ENCODE measurements at places on chromosomes 16 and 17.

GRCh38 chr17:34161690-34162089 is 93.4 kb upstream of the CCL2 start:
- DNase-seq: no peak

DNA sequence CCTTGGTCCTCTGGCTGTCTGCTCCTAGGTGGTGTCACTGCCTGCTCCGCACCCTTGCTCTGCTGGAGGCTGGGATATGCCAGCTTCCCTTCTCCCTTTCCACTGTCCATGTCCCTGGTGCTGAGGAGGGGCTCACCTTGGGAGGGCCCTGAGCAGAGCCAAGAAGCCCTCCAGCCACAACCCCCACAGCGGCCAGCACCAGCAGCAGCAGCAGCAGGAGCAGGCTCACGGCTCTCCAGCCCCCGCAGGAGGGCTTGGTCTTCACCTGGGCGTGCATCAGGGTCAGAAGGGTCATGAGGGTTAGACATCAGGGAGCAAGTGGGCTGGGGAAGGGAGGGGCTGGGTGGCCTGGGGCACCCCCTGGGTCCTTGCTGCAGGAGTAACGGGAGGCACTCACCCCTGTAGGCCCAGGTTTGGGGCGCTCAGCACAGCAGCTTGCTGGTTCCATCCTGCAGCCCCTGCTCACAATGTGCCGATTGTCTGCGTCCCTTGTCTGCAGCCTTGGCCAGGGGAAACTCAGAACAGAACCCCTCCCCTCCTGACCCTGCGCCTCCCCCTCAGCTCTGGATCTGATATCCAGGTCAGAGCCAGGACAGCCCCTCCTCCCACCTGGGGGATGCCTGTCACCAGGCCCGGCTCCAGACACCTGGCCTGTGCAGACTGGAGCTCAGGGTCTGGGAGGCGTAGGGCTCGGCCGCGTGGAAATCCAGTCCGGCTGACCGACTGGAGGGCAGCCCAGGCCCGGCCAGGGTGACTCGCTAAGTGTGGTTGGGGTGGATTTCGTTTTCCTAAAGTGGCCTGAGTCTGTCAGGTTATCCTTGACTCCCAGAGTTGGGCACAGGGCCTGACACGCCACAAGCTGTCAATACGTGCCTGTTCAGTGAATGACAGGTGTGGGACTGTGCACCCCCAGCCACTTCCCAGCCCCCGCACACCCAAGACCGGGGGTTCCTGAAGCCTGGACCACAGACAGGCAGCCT is at the start of gene BRICD5:
BRICD5 (minus strand) TSS at position 478 of the 980 bp plus-strand sequence; CDS start at position 448, 30 bp downstream.
- DNase-seq: no peak

- no peak for DNase-seq
These were observed 83.5 kb upstream of the RPL38 start for GRCh38 chr17:74119965-74120364.

DNA sequence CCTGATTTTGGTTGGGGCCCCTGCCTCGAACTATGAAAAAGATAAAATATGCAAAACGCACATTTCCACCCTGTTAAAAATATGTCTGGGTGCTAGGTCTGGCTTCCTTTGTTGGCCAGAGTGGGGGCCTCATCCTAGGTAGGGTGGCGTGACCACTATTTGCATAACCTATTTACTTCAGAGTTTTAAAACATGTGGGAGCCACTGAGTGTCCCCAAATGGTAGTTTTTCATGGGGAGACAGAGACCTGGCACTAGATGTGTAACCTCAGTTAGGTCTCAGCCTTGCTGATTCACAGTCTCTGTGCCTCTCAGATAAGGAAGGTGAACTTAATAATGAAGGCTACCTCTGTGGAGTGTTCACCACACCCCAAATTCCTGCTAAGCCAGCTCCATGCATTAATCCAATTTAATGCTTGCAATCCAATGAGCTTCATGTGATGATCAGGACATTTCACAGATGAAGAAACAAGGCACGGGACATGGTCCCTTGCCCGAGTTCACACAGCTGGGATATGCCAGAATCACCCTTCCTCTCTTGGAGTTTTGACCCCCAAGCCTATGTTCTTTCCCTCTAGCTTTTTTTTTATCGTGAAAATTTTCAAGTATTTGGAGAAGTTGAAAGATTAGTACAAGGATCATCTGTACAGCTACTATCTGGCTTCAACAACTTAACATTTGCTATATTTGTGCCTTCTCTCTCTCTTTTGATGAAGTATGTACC is 103.4 kb downstream of the IRF8 start:
- DNase-seq: no peak

- no peak for DNase-seq
These were observed 7.4 kb upstream of the SCIMP start for GRCh38 chr17:5241861-5242671.

GRCh38 chr16:57265850-57266530 is 18.5 kb downstream of the PLLP start:
- DNase-seq: no peak

DNA sequence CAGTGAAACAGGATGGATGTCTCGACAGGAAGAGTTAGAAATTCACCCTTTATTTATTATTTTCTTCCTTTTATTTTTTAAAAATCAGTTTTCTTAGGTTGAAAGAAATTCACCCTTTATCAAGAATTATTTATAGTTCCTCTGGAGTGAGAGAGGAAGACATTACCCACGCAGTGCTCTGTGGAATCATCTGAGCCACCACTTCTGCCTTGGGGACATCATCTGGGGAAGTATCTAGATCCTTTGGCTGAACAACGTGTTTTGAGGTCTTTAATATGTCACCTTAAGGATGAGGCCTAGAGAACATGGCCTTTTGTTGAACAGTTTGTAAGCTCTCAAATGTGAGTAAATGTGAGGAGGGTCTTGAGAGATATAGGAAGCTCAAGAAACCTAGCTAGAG is 183.3 kb downstream of the UTP18 start:
- no peak for DNase-seq

- DNase-seq: no peak
These were observed 53.7 kb upstream of the METRNL start for GRCh38 chr17:83025636-83026280.

DNA sequence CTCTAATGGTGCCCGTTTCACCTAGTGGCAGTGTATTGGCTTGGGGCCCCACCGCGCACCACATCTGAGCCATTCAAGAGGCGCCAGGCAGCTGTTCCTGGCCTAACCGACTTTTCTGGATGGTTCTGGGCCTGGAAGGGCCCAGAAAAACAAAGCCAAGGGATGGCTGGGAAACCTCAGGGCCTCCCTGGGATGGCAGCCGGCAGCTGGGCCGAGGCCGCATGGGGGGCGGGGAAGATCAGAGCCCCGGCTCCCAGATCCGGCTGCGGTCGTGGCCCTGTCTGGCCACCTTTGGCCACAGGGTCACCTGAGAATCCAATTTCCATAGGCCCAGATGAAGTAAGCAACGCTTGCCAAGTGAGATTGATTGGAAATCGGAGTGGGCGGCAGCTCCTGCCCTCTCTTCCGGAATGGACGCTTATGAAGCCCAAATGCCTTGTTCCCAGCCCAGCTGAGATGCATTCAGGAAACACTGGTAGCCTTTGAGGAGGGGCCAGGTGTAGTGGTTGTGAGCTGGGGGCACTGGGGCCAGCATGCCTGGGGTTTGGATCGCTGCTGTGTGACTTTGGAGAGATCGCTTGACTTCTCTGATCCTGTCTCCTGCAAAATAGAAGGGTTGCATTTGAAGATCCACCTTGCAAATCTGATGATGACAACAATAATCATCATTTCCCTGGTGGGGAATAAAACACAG is 163.8 kb upstream of the GSE1 start:
- DNase-seq: peak; percentile 79

DNA sequence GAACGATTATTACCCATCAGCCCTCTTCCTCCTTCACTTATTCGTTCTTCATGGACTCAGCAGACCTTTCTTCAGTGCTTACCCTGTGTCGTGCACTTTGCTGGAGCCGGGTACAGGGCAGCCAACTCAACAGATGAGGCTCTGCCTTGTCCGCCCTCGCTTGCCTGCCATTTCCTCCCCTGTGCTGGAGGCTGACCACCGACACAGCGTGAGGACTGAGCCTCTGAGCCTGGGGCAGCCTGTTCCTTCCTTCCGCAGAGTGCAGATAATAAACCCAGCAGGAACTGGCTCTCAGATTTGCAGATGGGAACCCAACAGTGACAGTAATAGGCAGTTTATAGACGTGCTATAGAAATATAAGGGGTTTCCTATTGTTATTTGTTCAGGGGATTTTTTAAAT is 7.0 kb upstream of the SLC39A11 start:
- DNase-seq: no peak

- DNase-seq: peak; percentile 24
These were observed 2.9 kb downstream of the ZBTB4 start for GRCh38 chr17:7476494-7476893.

GRCh38 chr16:85570735-85571562 is 42.2 kb upstream of the GSE1 start:
- DNase-seq: no peak

- DNase-seq: peak; percentile 98
These were observed at the start of gene FHOD1 for GRCh38 chr16:67247192-67248072. Gene FHOD1, minus strand, starts transcription at chr16:67247481. Its CDS starts 71 bp downstream, at chr16:67247410.

- DNase-seq: no peak
These were observed 19.6 kb downstream of the KATNB1 start for GRCh38 chr16:57755061-57755684.

DNA sequence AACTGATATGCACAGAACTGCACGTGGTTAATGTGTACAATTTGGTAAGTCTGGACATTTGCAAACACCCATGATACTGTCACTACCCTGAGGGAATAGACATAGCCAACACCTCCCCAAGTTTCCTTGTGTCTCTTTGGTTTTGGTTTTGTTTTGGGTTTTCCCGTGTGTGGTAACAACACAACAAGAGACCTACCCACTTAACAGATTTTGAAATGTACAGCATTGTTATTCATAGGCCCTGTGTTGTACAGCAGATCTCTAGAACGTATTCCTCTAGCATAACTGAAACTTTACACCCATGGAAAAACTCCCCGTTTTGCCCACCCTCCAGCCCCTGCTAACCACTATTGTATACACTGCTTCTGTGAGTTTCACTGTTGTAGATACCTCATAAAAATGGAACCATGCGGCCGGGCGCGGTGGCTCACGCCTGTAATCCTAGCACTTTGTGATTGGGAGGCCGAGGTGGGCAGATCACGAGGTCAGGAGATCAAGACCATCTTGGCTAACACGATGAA is 76.3 kb upstream of the TBC1D3K start:
- no peak for DNase-seq

Measured in muscle of leg (tissue), 16 donors.